Dermis microvascular lymphatic vessel endothelial cell (primary cell): ENCODE measurements at places on chromosomes 3 and 15.

DNA sequence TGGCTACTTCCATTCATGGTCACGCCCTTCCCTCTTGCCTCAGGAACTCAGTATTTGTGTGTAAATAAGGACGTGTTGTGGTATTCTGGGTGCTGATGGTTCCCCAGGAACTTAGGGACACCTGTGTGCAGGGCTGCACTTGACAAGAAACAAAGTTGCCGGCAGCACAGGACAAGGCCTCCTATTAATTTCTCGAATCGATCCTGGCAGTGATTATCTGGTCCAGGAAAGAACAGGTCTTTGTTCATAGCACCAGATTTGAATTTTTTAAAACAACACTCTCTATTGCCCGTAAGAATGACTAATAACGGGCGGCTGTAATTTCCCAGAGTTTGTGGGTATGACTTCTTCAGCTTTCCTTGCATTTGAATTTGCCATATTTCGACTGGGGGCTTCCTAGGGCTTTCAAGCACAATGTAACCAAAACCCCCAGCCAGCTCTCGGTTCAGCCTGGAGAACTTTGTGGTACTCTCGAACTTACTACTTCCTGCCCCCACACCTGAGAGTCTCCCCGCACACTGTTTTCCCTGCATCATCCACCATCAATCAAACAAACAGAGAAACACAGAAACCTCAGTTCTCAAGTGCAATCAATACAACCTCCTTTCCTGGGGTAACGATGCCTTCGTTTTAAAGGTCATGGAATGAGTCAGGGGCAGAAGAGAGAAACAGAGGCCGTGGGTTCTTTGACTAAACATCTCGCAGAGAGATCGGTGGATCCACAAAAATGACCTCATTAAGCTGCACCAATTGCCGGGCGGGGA lies 241.7 kb upstream of the ICE2 start:
- no peak for DNase-seq

- DNase-seq: no peak
Observed at GRCh38 chr3:123373474-123373987, 75.4 kb downstream of the ADCY5 start.

DNA sequence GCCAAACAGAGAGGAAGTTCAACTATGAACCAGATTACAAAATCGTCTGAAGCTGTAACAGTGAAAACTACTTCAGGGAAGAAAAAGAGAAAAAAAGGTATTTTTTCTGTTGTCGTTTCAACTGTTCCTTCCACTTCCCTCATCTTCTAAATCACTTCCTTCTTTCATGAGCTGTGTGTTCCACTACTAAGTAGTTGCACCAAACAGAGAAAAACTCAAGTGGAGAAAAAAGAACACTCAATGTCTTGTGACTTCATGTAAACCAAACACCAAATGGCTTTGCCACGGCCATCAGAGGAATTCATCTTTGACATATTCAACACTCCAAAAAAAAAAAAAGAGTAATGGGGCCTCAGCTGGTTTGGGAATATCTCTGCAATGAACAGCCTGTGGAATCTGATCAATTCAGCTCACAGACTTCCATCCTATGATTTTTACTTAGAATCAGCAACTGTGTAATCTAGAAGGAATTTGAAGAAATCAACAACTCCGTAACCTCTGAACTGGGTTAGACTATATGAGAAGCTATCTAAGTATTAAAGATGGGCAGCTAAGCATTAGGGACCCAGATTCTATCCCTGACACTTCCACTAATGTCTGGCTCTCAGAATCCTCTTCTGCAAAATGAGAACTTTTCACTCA lies 47.5 kb upstream of the RNF7 start:
- no peak for DNase-seq

DNA sequence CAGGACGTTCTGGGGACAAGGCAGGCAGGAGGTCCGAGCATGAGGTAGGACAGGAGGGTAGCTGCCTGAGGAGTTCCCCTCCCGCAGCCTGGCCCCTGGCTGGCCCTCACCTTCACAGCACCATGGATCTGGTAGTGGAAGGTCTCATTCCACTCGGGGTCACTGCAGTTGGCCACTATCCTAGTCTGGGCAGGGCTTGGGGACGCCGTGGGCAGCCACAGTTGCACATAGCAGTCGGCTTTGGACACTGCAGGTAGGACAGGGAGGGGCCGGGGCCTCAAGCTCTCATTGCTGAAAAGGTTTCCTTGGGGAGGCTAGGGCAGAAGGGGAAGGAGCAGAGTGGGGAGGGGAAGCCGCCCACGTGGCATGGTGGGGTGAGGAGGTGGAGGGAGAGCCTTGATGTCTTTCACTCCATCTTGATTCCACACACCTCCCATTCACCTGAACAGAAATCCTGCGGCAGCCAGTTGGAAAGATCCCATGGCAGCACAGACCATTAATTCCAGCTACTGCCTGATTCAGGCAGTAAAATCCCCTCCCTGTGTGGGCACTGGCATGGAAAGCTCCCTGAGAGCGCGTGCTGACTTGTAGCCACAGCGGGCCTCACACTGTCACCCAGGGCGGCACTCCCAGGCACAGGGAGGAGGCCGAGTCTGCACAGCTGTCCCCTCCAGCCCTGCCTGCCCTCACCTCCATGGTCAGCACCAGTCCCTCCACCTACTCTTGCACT lies 2.1 kb downstream of the PLA2G4F start:
- no peak for DNase-seq

GRCh38 chr15:70501121-70501727 lies 262.1 kb downstream of the UACA start:
- no peak for DNase-seq

GRCh38 chr3:62874711-62875557 lies at the start of gene CADPS:
CADPS (minus strand) TSS chr3:62875416; CDS start chr3:62875029, 387 bp downstream.
- DNase-seq: no peak

GRCh38 chr3:155418407-155418806 lies 124.9 kb upstream of the STRIT1 start:
- no peak for DNase-seq
